Cardiac muscle cell (in vitro differentiated cells and primary cell): ENCODE measurements at places on chromosomes 11 and 22. TPM values are rescaled to one million over a fixed set of nuclear protein-coding genes. Genes with fewer than 3 reads are reported as not detected.

The ELMOD1 gene
- 0.64 and 1.1 TPM in 2 replicates for polyA plus RNA-seq

The ACTN3 gene
- 111 and 322 TPM in 2 replicates for polyA plus RNA-seq

The HTR3B gene
- not detected in 2 replicates for polyA plus RNA-seq

The NEFH gene
- 2.0 and 2.4 TPM in 2 replicates for polyA plus RNA-seq

The OR8D4 gene
- polyA plus RNA-seq, result not detected in 2 replicates

The APOA4 gene
- 0.57 and 2.1 TPM in 2 replicates for polyA plus RNA-seq

The IGF2 gene
- polyA plus RNA-seq, result 136 and 155 TPM in 2 replicates

The PKNOX2 gene
- polyA plus RNA-seq, result 2.1 and 5.8 TPM in 2 replicates

The PLEKHB1 gene
- 21.8 and 23.5 TPM in 2 replicates for polyA plus RNA-seq

The OTOG gene
- 0.49 TPM in 1 of 2 replicates, not detected in the other for polyA plus RNA-seq

The OR2D2 gene
- polyA plus RNA-seq, result not detected in 2 replicates

The PGA4 gene
- polyA plus RNA-seq, result 0.48 TPM in 1 of 2 replicates, not detected in the other

The MMP11 gene
- polyA plus RNA-seq, result 39.0 and 61.1 TPM in 2 replicates

The TRIM48 gene
- not detected in 2 replicates for polyA plus RNA-seq

The OR9G4 gene
- not detected in 2 replicates for polyA plus RNA-seq

The CARNS1 gene
- polyA plus RNA-seq, result 2.1 and 4.8 TPM in 2 replicates

The MRGPRG gene
- not detected in 2 replicates for polyA plus RNA-seq

The LRP4 gene
- polyA plus RNA-seq, result 14.6 and 15.9 TPM in 2 replicates

The PRDM11 gene
- polyA plus RNA-seq, result 11.3 and 11.8 TPM in 2 replicates

The DENND6B gene
- 10.6 and 13.3 TPM in 2 replicates for polyA plus RNA-seq

The TBCEL gene
- 17.7 and 21.8 TPM in 2 replicates for polyA plus RNA-seq

The RIMBP3C gene
- 0.32 and 0.59 TPM in 2 replicates for polyA plus RNA-seq

The MMP13 gene
- polyA plus RNA-seq, result not detected in 2 replicates

The GPR152 gene
- not detected in 2 replicates for polyA plus RNA-seq

The GAS2 gene
- polyA plus RNA-seq, result 6.2 and 8.2 TPM in 2 replicates

The ANKK1 gene
- not detected in 2 replicates for polyA plus RNA-seq

The OR4D10 gene
- polyA plus RNA-seq, result not detected in 2 replicates

The DGAT2 gene
- polyA plus RNA-seq, result 23.7 and 34.7 TPM in 2 replicates

The PVALB gene
- not detected in 2 replicates for polyA plus RNA-seq

The PKDREJ gene
- polyA plus RNA-seq, result 0.04 TPM in 1 of 2 replicates, not detected in the other
